ENCODE measurements at places on chromosomes 12 and 14.

GRCh38 chr14:106844608-106845285 is 1318.4 kb downstream of the TMEM121 start:
- DNase-seq = peak; percentile 31

GRCh38 chr12:69000074-69000473 is 67.1 kb upstream of the CPM start:
- DNase-seq = no peak

- no peak for DNase-seq
These were observed 275.7 kb downstream of the DAD1 start for GRCh38 chr14:22313172-22313801.

- DNase-seq = no peak
These were observed 229.4 kb upstream of the RGS6 start for GRCh38 chr14:71702786-71703185.

DNA sequence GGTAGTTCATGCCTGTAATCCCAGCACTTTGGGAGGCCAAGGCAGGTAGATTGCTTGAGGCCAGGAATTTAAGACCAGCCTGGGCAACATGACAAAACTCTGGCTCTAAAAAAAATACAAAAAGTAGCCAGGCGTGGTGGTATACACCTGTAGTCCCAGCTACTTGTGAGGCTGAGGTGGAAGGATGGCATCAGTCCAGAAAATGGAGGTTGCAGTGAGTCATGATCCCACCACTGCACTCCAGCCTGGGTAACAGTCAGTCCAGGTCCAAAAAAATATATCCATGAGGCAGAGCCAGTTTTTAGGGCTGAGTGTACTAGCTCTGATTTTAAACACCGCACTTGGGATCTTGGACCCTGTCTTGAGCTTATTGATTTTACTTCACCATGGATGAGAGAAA is 30.6 kb upstream of the FICD start:
- DNase-seq = no peak

- no peak for DNase-seq
These were observed 24.7 kb upstream of the NPFF start for GRCh38 chr12:53532021-53532420.

- no peak for DNase-seq
These were observed 14.2 kb upstream of the PLXNC1 start for GRCh38 chr12:94133964-94134795.

- no peak for DNase-seq
These were observed 272.8 kb downstream of the IPO8 start for GRCh38 chr12:30422844-30423243.

Measured in 8988T (cell line).